Right ventricle myocardium superior (tissue), 1 donor: ENCODE measurements at places on chromosomes 1 and 21.

- no peak for DNase-seq
These were observed 44.6 kb downstream of the TBCE start for GRCh38 chr1:235411489-235412486.

DNA sequence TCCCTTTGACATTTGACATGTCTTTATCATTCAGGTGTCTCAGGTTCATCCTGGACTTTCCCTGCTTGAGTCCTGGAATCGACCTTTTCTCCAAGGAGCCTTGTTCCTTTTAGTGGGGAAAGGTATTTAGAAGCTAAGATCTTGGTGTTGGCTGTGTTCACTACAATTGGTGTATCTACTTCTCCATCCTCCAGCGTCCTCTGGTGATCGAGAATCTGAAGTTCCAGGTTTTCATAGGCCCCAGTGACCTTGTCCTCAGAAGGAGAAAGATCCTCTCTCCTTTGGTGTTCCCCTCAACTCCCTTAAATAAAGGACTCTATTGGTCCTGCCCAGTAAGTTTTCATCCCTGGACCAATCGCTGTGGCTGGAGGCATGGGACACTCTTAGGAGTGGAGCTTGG is 22.1 kb downstream of the MROH7 start:
- DNase-seq: no peak

DNA sequence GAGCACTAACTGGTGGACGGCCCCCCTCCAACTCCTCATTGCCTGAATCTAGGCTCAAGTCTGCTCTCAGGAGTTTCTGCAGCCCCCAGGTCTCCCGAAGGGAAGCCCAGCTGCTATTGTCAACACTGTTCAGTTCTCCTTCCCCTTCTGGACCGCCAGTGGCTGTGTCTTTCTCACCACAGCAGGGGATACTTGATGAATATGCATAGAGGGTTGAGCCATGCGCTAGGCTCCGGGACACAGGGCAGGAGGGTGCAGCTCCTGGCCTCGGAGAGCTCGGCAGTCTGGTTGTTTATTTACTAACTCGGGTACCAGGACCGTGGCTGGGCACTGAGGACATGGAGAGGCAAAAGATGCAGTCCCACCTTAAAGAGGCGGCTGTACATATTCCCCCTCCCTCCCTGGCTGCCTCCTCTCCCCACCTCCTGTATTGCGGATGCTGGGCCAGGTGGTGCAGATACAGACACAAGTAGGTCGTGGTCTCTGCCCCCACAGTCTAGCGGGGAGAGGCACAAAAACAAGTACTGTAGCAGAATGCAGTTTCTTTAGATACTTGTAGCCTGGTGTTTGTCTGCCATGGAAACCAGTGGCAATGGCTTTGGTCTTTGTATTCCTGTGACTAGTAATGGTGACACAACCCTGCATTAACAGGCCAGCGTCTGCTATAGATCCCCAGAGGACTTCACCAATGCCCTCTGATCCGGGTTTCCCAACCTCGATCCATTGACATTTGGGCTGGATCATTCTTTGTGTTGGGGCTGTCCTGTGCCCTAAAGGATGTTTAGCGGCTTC is 26.2 kb downstream of the ARHGEF10L start:
- no peak for DNase-seq

DNA sequence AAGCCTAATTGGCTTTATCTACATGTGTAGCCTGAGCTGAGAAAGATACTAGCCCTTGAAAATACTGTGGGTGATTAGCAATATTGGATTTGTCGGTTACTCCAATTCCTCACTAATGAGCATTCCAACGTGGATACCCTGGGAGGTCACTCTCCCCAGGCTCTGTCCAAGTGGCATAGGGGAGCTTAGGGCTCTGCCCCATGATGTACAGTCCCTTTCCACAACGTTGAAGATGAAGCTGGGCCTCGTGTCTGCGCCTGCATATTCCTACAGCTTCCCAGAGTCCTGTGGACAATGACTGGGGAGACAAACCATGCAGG is 2.6 kb downstream of the RCC1 start:
- DNase-seq: no peak

DNA sequence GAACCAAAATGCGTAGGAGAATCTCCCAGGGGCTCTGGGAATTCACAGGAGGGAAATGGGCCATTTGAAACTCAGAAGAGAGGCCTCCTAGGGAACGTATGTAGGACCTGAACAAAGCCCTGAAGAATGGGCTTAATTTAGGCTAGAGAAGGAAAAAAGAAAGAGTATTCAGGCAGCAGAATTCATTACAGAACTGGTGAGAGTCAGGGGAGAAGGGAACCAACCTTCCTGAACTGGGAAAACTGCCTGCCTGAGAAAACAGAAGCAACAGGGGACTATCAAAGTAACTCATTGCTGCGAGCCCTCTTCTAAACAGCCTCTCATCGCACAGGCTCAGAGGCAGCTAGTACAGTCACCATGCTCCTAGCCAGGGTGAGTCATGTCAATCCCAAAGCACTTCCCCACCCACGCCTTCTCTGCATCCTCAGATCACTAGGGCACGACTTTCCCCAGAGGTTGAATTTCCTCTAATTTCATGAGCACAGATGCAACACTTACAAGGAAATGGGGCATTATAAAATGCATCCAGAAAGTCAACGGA is 98.1 kb downstream of the ADSS2 start:
- DNase-seq: no peak

GRCh38 chr21:26843933-26844257 is 1.3 kb downstream of the ADAMTS1 start:
- DNase-seq: no peak

DNA sequence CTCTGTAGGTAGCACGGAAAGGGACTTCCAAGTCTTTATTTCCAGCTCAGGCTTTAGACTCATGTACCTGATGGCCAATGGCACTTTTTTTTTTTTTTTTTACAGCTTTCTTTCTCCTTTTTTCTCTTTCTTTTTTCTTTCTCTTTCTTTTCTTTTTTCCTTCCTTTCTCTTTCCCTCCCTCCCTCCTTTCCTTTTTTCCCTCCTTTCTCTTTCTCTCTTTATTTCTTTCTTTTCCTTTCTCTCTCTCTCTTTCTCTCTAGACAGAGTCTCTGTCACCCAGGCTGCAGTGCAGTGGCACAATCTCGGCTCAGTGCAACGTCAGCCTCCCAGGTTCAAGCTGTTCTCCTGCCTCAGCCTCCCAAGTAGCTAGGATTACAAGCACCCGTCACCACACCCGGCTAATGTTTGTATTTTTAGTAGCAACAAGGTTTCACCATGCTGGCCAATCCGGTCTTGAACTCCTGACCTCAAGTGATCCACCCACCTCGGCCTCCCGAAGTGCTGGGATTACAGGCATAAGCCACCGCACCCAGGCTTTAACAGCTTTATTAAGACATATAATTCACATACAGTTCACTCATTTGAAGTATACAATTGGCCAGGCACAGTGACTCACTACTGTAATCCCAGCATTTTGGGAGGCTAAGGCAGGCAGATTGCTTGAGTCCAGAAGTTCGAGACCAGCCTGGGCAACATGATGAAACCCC is 5.1 kb upstream of the DCAF8 start:
- no peak for DNase-seq

DNA sequence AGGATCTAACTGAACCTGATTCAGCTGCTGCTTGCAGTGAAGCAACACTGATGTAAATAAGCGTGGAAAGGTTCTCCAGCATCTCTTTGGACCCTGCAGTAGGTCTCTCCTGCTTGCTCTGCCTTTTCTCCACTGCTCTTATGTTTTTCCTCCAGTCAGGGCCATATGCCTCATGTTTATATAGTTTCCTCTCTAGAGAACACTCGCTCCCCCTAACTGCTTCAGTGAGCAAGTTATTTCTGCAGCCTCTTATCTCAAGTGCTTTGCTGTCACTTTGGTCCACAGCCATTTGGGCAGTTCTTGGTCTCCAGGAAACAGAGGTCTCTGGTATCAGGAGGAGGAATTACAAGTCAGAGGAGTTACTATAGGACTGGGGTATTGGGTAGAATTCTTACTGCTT is 5.3 kb downstream of the PRUNE1 start:
- no peak for DNase-seq

GRCh38 chr1:221696027-221696426 is 45.9 kb downstream of the DUSP10 start:
- no peak for DNase-seq

DNA sequence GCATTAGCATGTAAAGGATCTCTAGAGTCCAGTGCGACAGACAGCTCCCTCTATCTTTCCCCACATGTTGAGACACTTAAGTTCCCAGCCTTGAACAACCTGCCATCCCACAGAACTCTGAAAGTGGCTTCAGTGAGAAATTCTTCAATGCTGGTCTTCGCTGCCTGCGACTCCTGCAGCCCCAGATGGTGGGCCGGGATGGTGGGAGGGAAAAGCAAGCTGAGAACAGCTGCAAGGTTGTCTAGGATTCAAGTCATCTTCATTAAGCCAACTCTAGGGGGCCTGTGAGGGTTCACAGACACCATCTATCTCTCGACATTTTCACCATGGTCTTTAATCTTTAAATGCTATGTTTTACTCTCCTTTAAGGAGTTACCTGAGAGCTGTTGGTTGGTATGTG is 185.5 kb upstream of the C1orf174 start:
- no peak for DNase-seq

GRCh38 chr1:71857862-71858261 is 424.5 kb downstream of the NEGR1 start:
- DNase-seq: no peak

GRCh38 chr1:234320549-234320948 is 52.7 kb upstream of the COA6 start:
- no peak for DNase-seq

DNA sequence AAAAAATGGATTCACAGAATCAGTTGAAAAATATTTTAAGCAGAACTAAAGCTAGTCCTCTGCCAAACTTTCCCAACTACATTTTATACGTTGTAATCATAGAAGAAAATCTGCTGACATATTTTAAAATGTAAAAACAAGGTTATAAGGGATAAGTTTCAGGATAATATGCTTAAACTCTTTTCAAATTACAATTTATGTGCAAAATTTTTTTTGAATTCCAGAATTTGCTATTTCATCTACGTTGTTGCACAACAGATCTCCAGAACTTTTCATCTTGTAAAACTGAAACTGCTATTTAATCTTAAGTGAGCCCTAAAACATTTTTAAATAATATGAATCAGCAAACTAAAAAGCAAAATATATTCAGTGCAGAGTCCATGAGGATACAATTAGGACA is 5.9 kb downstream of the EDEM3 start:
- no peak for DNase-seq

DNA sequence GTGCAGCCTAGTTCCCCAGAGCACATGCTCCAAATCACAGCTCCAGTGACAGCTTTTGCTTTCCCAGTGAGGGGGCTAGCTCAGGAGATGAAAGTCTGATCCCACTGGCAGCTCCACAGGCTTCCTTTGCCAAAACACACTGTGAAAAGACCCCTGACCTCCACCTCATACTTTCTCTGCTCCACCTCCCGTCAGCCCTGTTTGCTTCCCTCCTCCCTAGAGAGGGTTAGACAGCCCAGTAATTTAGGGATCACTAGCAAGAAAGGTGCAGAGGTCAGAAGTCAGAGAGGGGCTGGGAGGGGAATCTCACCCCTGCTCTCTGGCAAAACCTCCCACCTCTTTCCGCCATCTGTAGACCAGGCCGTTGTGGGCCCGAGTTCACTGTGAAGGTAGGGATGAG is 62.8 kb downstream of the PLXNA2 start:
- DNase-seq: no peak

- no peak for DNase-seq
These were observed 321.0 kb upstream of the SNX7 start for GRCh38 chr1:98340511-98340910.

- no peak for DNase-seq
These were observed 7.6 kb upstream of the TIE1 start for GRCh38 chr1:43293176-43293575.

- no peak for DNase-seq
These were observed 49.7 kb downstream of the RYR2 start for GRCh38 chr1:237091691-237092090.

DNA sequence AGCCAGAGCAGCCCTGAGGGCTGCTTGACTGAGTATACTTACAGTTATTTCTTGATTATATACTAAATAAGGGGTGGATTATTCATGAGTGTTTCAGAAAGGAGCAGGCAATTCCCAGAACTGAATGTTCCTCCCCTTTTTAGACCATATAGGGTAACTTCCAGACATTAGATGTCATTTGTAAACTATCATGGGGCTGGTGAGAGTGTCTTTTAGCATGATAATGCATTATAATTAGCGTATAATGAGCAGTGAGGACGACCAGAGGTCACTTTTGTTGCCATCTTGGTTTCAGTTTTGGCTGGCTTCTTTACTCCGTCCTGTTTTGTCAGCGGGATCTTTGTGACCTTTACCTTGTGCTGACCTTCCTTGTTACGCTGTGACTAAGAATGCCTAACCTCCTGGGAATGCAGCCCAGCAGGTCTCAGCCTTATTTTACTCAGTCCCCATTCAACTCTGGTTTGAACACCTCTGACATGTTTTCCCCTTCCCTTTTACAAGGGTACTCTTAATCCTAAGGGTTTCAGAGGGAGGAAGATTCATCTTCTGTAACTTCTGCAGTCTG is 16.2 kb downstream of the KCTD3 start:
- DNase-seq: no peak

GRCh38 chr21:14762734-14763694 is 216.9 kb upstream of the SAMSN1 start:
- no peak for DNase-seq

DNA sequence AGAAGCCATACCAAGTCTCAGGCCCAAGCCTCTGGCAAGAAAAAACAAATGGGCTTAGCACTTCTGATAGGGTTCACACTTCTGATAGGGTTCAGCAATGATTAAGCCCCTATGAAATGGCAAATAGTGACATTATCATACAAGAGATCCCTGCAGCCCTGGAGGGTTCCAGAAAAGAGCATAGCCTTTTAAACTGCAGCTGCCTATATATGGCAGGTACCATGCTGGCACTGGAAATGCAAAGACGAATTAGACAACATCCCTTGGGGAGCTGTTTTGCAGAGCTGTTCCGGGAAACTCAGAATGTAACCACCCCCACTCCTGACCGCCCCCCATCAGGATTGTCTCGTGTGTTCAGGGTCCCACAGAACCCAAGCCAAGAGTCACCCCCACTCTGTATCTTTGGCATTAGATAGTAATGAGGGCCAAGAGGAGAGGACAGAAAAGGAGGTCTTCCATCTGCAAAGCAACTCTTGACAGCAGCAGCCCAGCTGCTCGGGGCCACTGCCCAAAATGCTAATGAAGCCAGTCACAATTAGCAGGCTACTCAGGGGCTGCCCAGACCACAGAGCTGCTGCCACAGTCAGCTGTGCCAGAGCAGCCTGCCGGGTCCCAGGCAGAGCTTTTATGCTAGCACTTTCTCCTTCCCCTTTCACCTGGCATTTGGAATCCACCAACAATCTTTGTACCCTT is 50.9 kb downstream of the ITPKB start:
- no peak for DNase-seq

DNA sequence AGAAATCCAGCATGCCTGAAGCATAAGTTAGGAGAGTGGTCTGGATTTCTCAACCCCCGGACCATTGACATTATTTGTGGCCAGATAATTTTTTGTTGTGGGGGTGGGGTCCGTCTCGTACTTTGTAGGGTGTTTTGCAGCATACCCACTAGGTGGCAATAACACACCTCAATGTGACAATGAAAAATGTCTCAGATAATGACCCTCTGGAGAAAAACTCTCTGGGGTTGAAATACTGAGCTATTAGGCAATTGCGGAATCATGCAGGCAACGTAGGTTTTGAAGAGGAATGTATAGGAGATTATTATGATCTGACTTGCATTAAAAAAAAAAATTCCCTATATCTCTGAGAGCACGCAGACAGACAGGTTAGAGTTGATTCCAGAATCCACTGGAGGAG is 25.3 kb upstream of the RRP15 start:
- no peak for DNase-seq
